Naive B cell (primary cell): ENCODE measurements at places on chromosomes 2 and 18. TPM values are rescaled to one million over a fixed set of nuclear protein-coding genes. Genes with fewer than 3 reads are reported as not detected.

Gene DLX1
- polyA plus RNA-seq = not detected

Gene GAREM1
- polyA plus RNA-seq = not detected

Gene GPR17
- not detected for polyA plus RNA-seq

Gene SERPINB2
- polyA plus RNA-seq = 0.39 TPM

Gene CTIF
- polyA plus RNA-seq = 0.73 TPM

Gene CNGA3
- not detected for polyA plus RNA-seq

Gene CKAP2L
- not detected for polyA plus RNA-seq

DNA sequence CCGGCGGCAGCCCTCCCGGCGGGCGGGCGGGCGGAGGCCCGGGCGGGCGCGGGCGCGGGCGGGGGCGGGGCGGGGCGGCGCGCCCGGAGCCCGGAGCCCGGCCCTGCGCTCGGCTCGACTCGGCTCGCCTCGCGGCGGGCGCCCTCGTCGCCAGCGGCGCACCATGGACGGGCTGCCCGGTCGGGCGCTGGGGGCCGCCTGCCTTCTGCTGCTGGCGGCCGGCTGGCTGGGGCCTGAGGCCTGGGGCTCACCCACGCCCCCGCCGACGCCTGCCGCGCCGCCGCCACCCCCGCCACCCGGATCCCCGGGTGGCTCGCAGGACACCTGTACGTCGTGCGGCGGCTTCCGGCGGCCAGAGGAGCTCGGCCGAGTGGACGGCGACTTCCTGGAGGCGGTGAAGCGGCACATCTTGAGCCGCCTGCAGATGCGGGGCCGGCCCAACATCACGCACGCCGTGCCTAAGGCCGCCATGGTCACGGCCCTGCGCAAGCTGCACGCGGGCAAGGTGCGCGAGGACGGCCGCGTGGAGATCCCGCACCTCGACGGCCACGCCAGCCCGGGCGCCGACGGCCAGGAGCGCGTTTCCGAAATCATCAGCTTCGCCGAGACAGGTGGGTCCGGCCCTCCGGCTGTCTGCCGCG lies at the start of gene INHBB:
INHBB (plus strand) TSS at position 111 of the 641 bp plus-strand sequence; CDS start at position 164, 53 bp downstream.
- DNase-seq = no peak

DNA sequence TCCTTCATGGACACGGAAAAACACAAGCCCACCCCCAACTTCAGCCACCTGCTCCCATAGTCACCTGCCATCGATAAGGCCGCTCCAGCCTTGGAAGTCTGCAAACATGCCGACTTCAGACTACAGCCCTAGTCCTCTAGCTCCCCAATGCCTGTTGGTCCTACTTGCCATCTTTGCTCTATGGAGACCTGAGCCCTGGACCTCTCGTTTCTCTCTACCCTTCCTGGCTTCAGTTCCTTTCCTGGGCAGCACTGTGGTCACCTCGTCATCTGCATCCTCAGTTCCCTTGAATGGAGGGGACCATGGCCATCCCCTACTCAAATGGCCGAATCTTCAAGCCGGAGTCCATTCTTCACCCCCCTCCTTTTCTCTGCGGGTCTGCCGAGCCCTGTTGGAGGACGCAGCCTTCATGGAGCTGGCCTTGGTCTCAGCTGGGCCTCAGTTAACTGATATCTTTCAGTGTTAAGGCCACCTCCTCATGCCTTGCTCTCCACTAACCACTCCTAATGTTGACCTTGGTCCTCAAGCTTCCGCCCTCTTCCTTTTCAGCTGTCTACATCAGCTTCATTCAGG lies 47.7 kb upstream of the GBX2 start:
- DNase-seq = no peak

- DNase-seq = no peak
These were observed 22.5 kb downstream of the NFATC1 start for GRCh38 chr18:79418236-79418635.

- no peak for DNase-seq
These were observed 191.1 kb upstream of the ALKAL2 start for GRCh38 chr2:479031-479430.

GRCh38 chr2:186345745-186346144 lies 140.3 kb upstream of the ZC3H15 start:
- no peak for DNase-seq

- no peak for DNase-seq
These were observed 71.1 kb upstream of the TFCP2L1 start for GRCh38 chr2:121356058-121356640.

DNA sequence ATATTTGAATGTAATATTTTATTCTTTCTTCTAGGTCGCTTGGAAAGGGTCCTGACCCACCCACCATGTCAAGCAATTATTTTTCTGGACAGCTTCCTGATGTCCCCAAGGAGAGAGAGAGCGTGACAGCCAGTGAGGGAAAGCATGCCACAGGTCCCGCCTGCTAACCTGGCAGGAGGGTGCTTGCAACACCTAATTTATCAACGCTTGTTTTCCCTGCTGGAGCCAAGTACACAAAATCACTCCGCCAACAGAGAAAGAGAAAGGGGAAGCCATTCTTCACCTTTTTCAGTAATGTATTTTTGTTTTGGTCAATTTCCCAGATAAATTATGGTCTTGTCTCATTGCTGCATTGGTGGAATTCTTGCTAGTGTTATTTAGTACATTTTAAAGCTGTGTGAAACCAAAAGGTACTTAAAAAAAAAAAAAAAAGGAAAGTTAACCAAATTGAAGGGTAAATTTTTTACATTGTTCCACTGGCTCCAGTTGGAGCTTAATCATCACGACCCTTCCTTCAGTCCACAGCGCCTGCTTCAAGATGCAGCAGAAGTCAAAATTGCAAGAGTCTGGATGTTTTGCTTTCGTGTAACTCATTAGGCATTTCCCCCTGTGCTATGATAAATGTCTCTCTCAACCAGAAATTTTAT lies 88.5 kb upstream of the COPS8 start:
- DNase-seq = no peak

DNA sequence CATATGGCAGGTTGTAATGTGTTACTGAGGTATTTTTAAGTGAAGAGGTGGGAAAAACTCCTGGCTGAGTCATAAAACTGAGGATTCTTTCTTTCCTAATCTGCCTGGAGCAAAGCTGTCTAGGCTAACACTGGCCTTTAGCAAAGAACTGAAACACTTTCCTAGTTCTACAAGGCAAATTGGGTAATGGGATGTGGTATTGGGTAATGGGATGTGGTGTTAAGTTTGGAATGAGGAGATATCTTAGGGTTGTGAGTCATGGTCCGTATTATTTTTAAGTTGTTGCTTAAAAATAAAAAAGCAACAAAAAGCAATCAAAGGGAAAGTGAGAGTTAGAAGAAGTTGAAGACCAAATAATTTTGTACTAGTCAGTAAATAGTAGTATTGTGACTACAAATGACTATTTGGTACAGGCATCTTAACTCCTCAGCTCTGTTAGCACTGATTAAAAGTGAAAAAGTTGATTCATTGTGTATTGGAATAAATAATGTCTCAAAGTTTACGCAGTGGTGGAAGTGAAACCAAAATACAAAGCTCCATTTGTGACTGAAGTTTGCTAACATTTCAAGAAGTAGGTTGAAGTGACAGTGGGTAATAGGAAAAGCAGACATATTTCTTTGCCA lies 216.8 kb downstream of the CAMKMT start:
- DNase-seq = no peak

DNA sequence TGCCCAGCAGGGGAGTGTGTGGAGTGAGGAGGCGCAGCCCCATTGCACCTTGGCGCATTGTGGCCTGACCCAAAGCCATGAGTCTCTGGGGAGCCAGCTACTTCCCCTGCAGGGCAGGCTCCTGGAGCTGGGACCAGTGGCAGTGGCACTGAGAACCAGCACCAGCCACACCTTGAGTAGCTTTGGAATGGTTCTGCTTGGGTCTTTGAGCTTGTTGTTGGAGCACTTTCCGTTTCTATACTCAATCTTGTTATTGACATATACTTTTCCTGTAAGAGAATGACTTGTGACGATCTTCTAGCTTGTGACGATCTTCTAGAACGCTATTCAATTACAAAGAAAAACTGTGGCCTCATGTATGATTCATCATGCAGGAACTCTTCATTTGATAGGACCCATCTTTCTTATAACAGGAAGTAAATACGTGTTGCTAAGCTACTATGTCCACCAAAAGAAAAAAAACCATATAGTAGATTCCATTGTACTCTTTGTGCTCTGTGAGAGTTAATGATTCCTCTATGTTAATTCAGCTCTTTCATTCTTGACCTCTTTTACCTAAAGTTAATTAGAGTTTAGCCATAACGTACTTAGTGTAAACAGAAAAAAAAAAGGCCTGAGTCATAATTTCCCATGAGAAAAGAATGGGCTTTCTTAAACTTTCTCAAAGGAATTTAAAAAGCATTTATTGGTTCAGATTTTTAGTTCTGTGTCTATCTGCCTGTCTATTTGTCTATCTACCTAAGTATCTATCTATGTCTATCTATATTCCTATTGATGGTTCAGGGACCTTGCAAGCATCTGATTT lies 113.1 kb downstream of the GATA6 start:
- DNase-seq = no peak

- no peak for DNase-seq
These were observed 242.1 kb upstream of the RND3 start for GRCh38 chr2:150729495-150729955.

GRCh38 chr2:159010340-159010739 lies 41.9 kb downstream of the TANC1 start:
- DNase-seq = no peak
